Activated CD4-positive, CD25-positive, alpha-beta regulatory T cell treated with anti-CD3 and anti-CD28 coated beads, Interleukin-2, amount 50 U/mL, for 16 hours (primary cell): ENCODE measurements at places on chromosomes 3 and 15.

GRCh38 chr3:134328147-134328591 is 46.1 kb downstream of the AMOTL2 start:
- no peak for DNase-seq

- DNase-seq, result no peak
These were observed 68.8 kb upstream of the ZNF148 start for GRCh38 chr3:125443923-125444322.

- peak; percentile 10 for DNase-seq
These were observed 62.7 kb downstream of the PDE8A start for GRCh38 chr15:85044251-85044853.

DNA sequence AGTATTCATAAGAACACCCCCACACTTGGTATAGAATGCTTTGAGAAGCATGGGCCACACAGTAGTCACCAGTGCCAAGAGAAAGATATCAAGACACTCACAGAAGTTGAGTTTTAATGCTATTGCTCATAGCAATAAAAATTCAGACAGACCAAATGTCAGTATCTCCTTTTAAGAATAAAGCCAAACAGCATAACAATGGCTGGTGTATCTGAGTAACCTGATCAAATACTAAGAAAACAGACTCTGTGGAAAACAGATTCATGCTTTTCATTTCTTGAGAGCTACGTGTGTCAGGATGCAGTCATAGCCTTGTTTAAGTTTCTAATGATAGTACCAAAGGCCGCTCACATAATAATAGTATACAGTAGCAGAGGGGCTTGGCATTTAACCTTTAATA is 778.5 kb downstream of the MECOM start:
- no peak for DNase-seq

DNA sequence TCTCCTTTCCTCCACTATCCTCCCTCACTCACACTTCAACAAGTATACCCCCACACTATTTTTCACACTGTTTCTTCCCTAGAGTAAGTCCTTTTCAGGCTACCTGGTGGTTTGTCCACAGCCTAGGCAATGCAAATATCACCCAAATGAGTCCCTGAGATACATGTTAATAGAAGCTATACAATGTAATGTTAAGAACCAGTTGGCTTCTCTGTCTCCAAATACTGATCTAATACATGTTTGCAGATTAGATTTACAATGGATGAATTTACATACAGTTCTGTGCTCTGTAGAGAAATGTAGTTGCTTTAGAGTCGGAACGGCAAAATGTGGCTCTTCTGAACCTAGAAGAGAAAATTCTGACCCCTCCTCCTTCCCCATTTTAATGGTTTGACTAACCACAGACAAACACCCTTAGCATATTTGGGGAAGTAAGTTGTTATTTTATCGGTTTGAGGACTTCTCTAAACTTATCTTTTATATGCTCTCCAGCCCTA is 63.6 kb upstream of the MBNL1 start:
- DNase-seq, result no peak

- DNase-seq, result no peak
These were observed 8.4 kb downstream of the UPK1B start for GRCh38 chr3:119181765-119182164.

DNA sequence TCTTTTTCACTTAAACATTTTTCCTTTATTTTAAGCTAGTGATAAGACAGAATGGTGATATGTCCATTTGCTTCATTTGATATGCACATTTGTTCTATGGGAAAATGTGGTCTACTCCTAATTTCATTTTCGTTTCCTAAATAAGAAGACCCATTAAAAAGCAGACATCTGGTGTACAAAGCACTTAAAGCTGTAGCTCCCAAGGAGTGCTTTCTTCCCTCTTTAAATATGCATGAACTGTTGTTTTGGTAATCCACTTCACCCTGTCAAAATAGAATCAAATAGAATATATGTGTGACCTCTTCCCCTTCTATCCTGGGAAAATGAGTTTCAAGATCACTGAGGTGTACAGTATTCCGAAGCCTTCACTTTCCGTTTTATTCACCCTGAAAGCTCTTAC is 182.8 kb downstream of the ROBO2 start:
- no peak for DNase-seq

- no peak for DNase-seq
These were observed 15.7 kb downstream of the EMC4 start for GRCh38 chr15:34240537-34240936.

GRCh38 chr3:180828723-180829408 is 83.6 kb upstream of the FXR1 start:
- DNase-seq, result no peak

DNA sequence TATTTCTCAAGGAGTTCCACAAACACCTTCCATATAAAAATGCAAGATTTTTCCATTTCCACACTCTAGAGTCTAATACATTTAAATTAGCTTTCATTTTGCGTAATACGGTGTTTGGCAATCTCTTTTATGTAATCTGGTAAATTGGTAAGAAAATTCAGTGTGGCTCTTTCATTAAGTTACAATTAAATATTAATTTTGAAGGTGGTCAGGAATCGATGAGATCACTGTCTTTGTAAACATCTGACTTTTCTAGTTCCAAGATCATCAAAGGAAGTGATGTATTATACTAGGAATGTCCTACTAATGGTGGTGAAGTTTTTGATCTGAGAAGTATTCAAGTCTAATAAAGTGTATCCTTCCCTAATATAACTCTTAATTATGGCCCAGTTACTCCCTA is 1.1 kb upstream of the UTS2B start:
- no peak for DNase-seq

GRCh38 chr15:101115393-101115785 is 136.5 kb downstream of the CHSY1 start:
- no peak for DNase-seq

- no peak for DNase-seq
These were observed 3.2 kb upstream of the ARPP21 start for GRCh38 chr3:35635926-35636683.

GRCh38 chr3:186166491-186167288 is 57.8 kb upstream of the ETV5 start:
- no peak for DNase-seq

DNA sequence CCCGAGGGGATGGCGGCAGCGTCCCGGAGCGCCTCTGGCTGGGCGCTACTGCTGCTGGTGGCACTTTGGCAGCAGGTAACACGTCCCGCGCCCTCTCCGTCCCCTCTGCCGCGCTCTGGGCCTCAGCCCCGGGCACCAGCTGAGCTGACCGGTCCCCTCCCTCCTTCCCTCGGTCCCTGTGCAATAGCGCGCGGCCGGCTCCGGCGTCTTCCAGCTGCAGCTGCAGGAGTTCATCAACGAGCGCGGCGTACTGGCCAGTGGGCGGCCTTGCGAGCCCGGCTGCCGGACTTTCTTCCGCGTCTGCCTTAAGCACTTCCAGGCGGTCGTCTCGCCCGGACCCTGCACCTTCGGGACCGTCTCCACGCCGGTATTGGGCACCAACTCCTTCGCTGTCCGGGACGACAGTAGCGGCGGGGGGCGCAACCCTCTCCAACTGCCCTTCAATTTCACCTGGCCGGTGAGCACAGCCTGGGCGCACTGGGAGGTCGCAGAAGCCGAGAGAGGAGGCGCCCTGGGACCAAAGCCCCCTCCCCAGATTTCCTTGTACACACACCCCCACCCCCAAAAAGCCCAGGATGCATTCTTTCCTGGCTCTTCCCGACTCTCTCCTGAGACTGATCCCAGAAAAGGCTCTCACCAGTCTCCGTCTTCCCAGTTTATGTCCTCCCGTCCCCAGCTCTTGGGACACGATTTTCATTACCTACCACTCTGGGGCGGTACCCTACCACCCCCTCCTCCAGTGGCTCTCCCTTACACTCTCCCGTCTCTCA is 705 bp downstream of the DLL4 start:
- no peak for DNase-seq

DNA sequence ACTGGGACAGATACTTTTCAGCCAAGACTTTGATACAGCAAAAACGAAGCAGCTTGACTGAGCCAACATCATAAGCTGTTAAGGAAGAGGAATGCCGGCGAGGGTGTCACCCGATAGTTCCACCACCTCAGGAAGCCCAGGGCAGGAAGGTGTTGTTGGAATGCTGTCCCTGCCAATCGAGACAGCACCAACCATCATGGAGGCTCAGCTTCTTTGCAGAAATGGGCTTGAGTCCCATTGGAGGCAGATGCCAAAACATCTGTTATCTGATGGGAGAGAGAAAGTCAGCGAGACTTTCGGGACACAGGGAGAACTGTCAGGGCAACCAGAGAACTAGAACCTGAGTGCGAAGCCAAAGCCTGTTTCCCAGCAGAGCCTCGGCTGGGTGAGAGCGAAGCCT is 50.7 kb downstream of the CA12 start:
- no peak for DNase-seq

- DNase-seq, result no peak
These were observed 738.4 kb downstream of the PLOD2 start for GRCh38 chr3:145422556-145422955.

- DNase-seq, result no peak
These were observed 850.3 kb downstream of the ROBO1 start for GRCh38 chr3:78917536-78917935.

GRCh38 chr3:8857720-8858367 is 88.4 kb upstream of the OXTR start:
- DNase-seq, result no peak

GRCh38 chr15:82040390-82040789 is 5.4 kb downstream of the MEX3B start:
- DNase-seq, result no peak

GRCh38 chr3:25592510-25592968 is 72.2 kb downstream of the TOP2B start:
- DNase-seq, result no peak

DNA sequence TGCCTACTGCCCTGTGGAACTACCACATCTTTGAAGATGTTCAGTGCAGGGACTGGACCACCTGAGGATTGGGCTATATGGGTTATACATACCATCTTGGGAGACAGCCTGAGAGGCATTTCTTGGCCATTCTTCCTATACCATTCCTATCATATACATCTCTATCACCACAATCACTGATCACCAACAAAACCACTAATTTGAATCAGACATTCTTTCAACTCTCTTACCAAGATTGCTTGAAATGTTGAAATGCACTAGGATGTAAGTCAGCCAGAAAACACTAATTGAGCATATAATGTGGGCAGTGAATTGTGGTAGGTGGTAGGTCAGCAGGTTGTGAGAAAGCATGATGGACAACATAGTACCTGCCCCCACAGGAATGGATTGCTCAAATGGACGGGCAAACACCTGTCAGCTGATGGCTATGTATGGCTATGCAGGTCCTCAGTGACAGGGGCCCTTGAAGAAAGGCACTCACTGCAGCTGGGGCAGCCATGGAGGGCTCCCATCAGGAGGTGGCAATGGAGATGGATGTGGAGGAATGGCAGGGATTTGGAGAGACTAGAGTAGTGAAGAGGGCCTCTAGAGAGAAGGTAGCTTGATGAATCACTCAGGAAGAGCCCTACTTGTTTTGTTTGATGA is 49.1 kb downstream of the AMOTL2 start:
- DNase-seq, result no peak

GRCh38 chr15:79994615-79995014 is 23.6 kb upstream of the BCL2A1 start:
- DNase-seq, result no peak

DNA sequence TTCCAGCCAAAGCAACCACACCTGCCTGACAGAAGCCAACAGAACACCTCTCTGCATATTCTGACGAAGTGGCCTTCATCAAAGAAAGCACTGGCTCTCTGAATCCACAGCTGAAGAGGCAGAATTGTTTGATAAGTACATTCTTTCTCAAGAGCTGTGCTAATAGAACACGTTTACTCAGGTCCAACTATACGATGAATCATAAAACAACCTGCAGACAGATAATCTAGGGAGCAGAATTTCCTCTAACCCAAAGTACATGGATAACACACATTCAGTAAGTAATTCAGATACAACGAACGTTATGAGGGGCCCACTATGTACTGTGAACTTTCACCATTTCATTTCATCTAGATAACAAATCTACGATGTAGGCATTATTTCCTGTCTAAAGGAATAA is 25.4 kb downstream of the ALDH1A2 start:
- DNase-seq, result no peak

GRCh38 chr3:167967257-167968036 is 128.3 kb downstream of the GOLIM4 start:
- DNase-seq, result no peak

GRCh38 chr3:24017305-24017704 is 72.2 kb downstream of the NR1D2 start:
- DNase-seq, result no peak

- no peak for DNase-seq
These were observed 960 bp upstream of the KLF13 start for GRCh38 chr15:31325595-31326155.

DNA sequence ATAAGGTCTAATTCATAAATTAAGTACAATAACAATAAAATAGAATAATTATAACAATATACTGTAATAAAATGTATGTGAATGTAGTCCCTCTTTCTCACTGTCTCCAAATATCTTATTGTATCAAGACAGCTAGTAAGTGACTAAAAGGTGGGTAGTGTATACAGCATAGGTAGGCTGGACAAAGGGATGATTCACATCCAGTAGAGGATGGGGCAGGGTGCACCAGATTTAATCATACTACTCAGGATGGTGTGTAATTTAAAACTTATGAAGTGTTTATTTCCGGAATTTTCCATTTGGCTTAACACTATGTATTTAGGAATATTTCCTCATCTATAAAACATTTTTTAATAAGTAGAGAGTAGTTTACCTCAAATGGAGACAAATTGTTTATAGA is 876.1 kb upstream of the CADM2 start:
- no peak for DNase-seq

GRCh38 chr3:135125171-135125801 is 330.2 kb downstream of the EPHB1 start:
- no peak for DNase-seq

GRCh38 chr15:93138681-93139250 is 49.8 kb upstream of the RGMA start:
- no peak for DNase-seq
